ENCODE measurements at places on chromosomes 5 and 9. TPM values are rescaled to one million over a fixed set of nuclear protein-coding genes. Genes with fewer than 3 reads are reported as not detected.

DNA sequence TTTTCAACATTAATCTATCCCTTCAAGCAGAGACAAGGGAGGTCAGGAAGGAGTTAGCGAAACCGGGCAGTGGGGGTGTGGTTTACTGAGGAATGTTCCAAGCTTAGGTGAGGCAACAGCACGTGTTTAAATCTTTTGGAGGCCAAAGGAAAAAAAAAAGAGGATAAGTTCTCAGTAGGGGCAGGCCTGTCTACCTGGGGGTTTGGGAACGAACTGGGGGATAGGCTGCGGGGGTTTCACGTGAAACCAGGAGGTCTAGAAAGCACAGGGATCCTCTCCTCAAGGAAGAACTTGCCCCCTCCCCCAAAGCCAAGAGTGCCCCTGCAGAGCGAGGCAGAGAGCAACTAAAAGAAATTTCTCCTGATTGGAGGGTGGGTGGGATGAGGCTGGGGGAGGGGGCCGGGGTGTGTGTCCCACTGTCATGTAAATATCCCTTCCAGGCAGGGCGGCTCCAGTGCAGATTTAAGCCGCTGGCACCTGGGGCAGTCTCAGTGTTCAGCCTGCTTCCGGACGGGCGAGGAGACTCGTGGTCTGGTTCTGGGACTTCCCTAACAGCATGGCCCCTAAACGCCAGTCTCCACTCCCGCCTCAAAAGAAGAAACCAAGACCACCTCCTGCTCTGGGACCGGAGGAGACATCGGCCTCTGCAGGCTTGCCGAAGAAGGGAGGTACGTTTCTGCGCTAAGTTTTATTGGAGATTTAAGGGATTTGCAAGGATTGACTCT is 5.5 kb upstream of the SET start:
- peak overlapping the region; percentile 95 for H3K27ac ChIP-seq
- peaks cover 44% of the 10 kb centered on the region for H3K4me1 ChIP-seq
- DNase-seq: peak; percentile 58
- H3K4me3 ChIP-seq: peak overlapping the region; percentile 99
- H3K36me3 ChIP-seq: peaks cover 6% of the 10 kb centered on the region

The SLC25A2 gene
- 0.19 TPM for total RNA-seq

The PTPN3 gene
- 0.52 TPM for total RNA-seq

DNA sequence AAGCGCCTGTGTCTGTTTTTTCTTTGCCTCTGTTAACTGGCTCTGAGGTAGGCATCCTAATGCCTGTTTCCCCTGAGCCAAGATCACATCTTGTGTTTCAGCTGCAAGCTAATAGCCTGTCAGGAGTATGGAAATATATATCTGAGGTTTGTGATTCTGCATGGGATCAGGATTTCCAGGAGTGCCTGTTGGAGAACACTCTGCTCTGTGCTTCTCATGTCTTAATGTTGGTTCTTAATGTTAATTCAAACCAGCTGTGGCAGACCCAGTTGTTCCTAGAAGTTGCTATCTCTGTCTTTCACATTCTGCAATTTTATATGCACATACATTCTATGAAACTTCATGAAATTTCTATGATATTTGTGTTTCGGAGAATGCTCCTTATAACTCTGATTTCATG is 72.1 kb downstream of the PGM5 start:
- no peaks in the 10 kb centered on the region for H3K36me3 ChIP-seq

The GALNT12 gene
- 6.3 TPM for total RNA-seq

DNA sequence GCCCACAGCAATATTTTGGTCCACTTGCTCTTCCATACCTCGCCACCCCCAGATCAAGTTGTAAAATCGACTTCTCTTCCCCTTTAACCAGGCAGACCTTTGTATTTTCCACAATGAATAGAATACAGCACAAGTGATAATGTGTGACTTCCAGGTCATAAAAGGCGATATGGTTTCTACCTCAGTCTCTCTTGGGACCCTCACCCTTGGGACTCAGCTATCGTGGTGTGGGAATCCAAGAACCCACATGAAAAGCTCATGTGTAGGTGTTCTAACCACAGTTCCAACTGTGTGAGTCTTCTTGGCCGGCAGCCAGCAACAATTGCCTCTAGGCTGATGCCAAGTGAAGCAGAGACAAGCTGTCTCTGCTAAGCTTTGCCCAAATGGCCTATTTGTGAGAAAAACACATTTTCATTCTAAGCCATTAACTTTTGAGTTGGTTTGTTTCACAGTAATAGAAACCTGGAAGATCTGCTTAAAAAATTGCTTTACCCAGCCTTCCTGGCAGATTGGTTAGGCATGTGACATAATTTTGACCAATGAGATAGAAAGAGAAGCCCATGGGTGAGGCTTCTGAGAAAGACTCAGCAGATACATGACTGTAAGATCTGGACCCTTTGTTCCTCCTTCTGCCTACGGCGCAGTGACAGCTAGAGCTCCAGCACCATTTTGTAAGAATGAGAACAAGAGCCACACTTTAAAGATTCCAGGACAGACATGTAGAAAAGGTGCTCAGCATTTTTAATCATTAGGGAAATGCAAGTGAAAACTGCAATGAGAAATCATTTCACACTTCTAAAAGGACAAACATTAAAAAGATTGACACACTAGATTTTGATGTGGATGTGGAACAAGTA is 18.3 kb upstream of the MLLT3 start:
- peaks cover 10% of the 10 kb centered on the region for H3K4me1 ChIP-seq
- peak overlapping the region; percentile 18 for H3K4me3 ChIP-seq
- peak; percentile 81 for DNase-seq

- no peaks in the 10 kb centered on the region for H3K27me3 ChIP-seq
- DNase-seq: no peak
- no peak overlapping the region for H3K4me3 ChIP-seq
- no peak overlapping the region for H3K27ac ChIP-seq
- no peaks in the 10 kb centered on the region for H3K4me1 ChIP-seq
- H3K36me3 ChIP-seq: no peaks in the 10 kb centered on the region
Measured at GRCh38 chr5:164934561-164934960, 1429.1 kb downstream of the MAT2B start.

DNA sequence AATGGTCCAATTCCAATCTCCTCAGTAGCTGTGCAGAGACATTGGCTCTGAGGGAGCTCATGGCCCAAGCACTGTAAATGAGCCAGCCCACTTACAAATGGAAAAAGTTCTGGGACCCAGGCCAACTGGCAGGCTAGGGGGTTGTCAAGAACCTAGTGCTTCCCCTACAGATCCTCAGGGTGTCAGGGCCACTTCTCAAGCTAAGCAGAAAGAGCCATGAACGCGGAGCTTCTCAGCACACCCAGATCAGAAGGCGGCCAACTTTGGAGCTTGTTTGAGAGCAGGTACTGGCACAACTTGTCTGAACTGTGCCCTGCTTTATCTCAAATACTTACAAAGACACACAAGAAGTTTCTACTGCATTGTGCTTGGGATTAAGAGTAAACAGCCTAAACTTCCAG is 17.5 kb downstream of the TLE1 start:
- H3K4me1 ChIP-seq: no peaks in the 10 kb centered on the region
- H3K36me3 ChIP-seq: no peaks in the 10 kb centered on the region
- H3K4me3 ChIP-seq: no peak overlapping the region
- no peaks in the 10 kb centered on the region for H3K27me3 ChIP-seq
- H3K27ac ChIP-seq: no peak overlapping the region

- H3K4me1 ChIP-seq: no peaks in the 10 kb centered on the region
- DNase-seq: no peak
- H3K36me3 ChIP-seq: no peaks in the 10 kb centered on the region
- no peaks in the 10 kb centered on the region for H3K27me3 ChIP-seq
- no peak overlapping the region for H3K27ac ChIP-seq
Measured at GRCh38 chr5:180100621-180101450, 29.3 kb upstream of the RNF130 start.

DNA sequence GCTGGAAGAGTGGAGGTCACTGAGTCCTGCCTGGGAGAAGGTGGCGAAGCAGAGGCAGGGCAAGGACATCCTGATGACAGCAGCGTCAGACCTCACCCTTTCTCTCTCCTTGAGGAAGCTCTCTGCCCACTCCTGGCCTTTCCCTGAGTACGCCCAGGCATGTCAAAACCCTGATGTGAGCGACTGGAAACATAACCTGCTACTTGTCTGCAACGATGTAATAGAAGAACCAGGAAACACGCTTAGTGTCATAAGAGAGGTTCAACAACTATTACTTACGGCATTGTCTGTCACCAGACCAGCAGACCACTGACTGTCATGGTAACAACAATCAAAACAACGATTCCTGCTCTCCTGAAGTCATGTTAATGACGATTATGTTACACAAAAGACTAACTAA is 152.4 kb downstream of the ACTL7B start:
- no peak for DNase-seq
- H3K27me3 ChIP-seq: no peaks in the 10 kb centered on the region
- no peak overlapping the region for H3K4me3 ChIP-seq
- H3K4me1 ChIP-seq: no peaks in the 10 kb centered on the region
- H3K27ac ChIP-seq: no peak overlapping the region

DNA sequence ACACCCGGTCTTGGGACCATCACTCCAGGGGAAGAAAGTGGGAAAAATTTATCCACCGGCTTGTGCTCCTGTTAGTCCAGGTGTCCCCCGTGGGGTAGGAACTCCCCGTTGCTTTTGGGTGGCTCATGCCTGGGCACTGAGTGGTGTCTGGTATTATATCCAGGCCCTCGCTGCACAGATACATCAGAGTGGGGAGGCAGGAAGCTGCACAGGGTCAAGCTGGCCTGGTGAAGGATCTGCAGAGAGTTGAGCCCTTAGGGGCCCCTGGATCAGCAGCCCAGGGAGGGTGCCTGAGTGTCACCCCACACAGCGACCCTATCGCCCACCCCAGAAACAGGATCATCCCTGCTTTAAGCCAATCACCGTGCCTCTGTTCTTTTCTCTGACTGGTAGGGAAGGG is 24.4 kb upstream of the COL5A1 start:
- no peak overlapping the region for H3K4me3 ChIP-seq
- DNase-seq: peak; percentile 3
- no peaks in the 10 kb centered on the region for H3K4me1 ChIP-seq
- H3K36me3 ChIP-seq: peaks cover 2% of the 10 kb centered on the region
- peaks cover 3% of the 10 kb centered on the region for H3K27me3 ChIP-seq
- H3K27ac ChIP-seq: no peak overlapping the region

DNA sequence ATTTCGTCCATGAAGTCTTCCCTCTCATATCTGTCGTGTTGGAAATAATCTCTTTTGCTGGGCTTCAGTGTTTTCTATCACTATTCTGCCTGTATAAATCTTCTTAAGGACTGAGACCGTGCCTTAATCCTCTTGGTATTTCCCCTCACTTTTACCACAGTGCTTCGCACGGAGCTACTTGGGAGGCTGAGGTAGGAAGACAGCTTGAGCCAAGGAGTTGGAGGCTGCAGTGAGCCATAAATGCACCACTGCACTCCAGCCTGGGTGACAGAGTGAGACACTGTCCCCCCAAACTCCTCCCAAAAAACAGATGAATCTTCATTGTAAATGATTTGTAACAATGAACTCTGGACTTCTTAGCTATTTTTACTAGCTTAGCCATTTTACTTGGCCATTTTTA is 57.8 kb downstream of the PHAX start:
- peaks cover 6% of the 10 kb centered on the region for H3K4me1 ChIP-seq
- no peaks in the 10 kb centered on the region for H3K36me3 ChIP-seq
- DNase-seq: no peak
- no peak overlapping the region for H3K4me3 ChIP-seq

- H3K36me3 ChIP-seq: no peaks in the 10 kb centered on the region
- no peaks in the 10 kb centered on the region for H3K27me3 ChIP-seq
- no peak overlapping the region for H3K4me3 ChIP-seq
- no peaks in the 10 kb centered on the region for H3K4me1 ChIP-seq
- H3K27ac ChIP-seq: no peak overlapping the region
Measured at GRCh38 chr9:103837940-103838339, 256.2 kb upstream of the SMC2 start.
